H4 (cell line): ENCODE measurements at places on chromosomes 13 and 19. TPM values are rescaled to one million over a fixed set of nuclear protein-coding genes. Genes with fewer than 3 reads are reported as not detected.

GRCh38 chr13:36885901-36886300 lies 34.1 kb downstream of the SMAD9 start:
- DNase-seq: no peak

GRCh38 chr19:45852145-45852750 lies 10.7 kb downstream of the SYMPK start:
- no peak for DNase-seq

- DNase-seq: no peak
These were observed 10.3 kb downstream of the ZNF787 start for GRCh38 chr19:56110515-56111448.

- DNase-seq: peak; percentile 84
These were observed 22.5 kb upstream of the NFIC start for GRCh38 chr19:3343619-3344502.

DNA sequence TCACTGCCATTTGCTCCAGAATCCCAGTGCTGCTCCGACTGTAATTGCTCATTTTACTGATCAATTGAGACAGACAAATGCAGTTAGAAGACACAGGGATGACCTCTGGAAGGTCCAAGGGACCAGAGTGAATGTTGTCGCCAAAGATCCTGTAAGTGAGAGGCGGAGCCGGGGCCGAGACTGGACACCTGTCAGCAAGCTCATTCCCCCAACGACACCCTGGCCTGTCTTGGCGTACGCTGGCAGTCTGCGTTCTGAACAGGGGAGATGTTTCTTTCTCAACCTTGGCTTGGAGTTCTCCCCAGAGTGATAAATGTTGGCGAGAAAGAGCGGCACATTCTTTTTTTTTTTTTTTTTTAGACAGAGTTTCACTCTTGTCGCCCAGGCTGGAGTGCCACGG lies 24.2 kb downstream of the GADD45B start:
- DNase-seq: no peak

DNA sequence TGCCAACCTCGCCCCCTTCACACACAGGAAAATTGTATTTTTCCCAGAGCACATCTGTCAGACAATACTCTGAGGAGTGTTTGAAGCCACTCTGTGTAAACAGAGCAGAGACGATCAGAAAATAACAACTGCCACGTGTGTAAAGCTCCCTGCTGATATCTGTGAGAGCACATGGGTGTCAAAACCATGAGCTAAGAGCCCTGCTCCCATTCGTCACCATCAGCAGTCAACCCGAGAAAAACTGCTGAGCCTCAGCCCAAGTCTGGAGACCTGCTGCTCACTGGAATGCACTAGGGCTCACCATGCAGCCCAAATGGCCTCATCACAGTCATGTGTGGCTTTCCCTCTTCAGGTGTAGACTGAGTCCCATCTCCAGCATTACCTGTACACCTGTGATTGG lies 304.1 kb downstream of the FGF14 start:
- DNase-seq: no peak

- no peak for DNase-seq
These were observed 3.6 kb downstream of the LRRC25 start for GRCh38 chr19:18393836-18394235.

GRCh38 chr19:782878-783668 lies 14.2 kb upstream of the PTBP1 start:
- peak; percentile 51 for DNase-seq

DNA sequence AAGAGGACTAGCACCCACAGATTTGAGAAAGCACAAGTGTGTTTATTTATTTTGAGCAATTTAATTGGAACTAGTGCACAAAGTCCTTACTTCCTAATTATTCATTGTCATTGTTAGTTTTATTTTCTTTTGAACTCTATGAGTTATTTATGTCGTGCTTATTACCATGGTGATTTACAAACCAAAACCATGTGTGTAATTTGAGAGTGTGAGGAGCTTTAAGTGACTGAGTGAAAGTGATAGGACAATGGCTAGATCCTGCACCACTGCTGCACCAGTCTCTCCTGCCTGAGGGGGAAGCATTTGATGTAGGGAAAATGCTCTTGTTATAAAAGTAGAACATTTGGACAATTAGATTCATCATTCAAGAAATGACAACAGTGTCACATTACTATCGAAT lies 172.3 kb upstream of the KLF12 start:
- peak; percentile 22 for DNase-seq

DNA sequence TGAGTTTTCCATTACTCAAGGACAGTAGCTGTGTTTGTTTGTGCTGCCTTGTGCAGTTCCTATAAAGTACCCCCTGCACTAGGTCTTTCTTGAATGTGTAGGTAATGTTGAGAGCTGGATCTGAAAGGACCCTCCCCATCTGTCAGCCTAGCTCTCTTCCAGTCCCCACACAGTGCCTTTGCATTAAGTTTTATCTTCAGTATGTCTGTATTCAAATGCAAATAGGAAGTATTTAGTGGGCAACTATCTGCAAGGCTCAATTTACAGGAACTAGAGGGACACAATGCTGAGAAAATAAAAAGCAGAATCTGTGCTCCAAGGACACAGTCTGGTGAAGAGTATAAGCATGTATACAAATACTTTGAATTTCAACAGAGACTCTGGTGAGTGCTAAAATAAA lies 558.5 kb downstream of the RFC3 start:
- no peak for DNase-seq

GRCh38 chr19:28971049-28971448 lies 241.9 kb downstream of the UQCRFS1 start:
- DNase-seq: no peak

DNA sequence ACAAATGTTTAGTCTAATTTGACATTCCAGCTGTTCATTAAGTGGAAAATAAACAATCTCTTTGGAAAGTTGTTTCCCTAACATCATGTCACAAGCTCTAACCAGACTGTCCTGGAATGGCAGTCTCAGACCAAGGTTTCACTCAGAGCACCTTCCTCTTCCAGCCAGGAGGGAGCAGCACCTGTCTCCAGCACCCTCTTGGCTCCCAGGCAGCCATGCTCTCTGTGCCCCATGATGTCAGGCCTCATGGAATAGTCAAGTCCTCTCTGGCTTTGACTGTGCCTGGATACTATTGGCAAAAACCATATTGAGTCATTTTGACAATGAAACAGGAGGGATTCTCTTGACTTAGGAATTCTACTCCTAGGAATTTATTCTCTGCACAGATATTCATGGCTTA lies 171.4 kb downstream of the OXGR1 start:
- DNase-seq: peak; percentile 64

- DNase-seq: no peak
These were observed 674.1 kb downstream of the SLITRK5 start for GRCh38 chr13:88345171-88345847.

GRCh38 chr13:73235385-73235784 lies 176.6 kb downstream of the KLF5 start:
- DNase-seq: peak; percentile 54

DNA sequence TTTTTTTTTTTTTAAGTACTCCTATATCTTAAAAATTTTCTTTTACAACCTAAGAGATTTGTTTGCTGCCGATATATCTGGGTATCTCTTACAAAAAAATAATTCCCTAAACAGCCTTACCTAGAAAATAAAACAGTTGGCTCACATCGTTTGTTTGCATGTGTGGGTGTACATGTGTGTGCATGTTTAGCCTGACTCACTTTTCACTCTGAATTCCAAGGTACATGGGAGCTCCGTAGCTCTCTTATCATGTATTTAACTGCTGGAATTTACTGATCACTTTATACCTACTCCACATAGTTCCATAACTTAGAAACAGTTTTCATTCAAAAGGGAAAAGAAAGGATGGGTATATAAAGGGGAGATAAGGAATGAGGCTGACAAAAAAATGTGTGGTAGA lies 616.5 kb downstream of the GPC6 start:
- no peak for DNase-seq

DNA sequence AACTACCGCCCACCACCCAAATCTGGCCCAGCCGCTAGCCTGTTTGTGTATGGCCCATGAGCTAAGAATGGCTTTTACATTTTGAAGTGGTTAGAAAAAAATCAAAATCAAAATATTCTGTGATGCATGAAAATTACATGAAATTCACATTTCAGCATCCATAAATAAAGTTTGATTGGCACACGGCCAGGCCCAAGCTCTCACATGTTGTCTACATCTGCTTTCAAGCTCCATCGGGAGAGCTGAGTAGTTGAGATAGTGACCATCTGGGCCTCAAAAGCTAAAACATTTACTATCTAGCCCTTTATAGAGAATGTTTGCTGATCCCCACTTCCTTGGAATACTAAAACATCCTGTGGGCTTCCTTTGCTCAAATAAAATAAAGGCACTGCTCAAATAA lies 14.5 kb downstream of the RFX2 start:
- DNase-seq: no peak

DNA sequence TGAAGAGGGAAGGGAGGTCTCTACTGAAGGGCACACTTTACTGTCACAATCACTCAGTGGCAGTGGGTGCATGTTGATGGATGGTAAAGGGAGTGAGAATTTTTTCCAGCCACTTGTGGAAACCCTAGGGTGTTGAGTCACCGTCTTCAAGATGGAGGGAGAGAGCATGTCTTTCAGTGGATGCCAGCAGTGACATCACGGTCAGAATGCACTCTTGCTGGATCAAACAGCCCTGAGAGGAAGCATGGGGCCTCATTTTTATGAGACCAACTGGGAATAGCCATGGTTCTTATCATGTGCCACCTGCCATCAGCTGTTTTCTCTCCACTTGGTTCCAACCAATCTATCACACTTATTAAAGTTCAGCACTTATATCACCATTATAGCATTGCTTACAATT lies 182.5 kb downstream of the KCNRG start:
- no peak for DNase-seq

GRCh38 chr19:3698974-3699740 lies 1.1 kb downstream of the PIP5K1C start:
- no peak for DNase-seq

- DNase-seq: no peak
These were observed 19.6 kb downstream of the ERICH6B start for GRCh38 chr13:45595965-45596364.

DNA sequence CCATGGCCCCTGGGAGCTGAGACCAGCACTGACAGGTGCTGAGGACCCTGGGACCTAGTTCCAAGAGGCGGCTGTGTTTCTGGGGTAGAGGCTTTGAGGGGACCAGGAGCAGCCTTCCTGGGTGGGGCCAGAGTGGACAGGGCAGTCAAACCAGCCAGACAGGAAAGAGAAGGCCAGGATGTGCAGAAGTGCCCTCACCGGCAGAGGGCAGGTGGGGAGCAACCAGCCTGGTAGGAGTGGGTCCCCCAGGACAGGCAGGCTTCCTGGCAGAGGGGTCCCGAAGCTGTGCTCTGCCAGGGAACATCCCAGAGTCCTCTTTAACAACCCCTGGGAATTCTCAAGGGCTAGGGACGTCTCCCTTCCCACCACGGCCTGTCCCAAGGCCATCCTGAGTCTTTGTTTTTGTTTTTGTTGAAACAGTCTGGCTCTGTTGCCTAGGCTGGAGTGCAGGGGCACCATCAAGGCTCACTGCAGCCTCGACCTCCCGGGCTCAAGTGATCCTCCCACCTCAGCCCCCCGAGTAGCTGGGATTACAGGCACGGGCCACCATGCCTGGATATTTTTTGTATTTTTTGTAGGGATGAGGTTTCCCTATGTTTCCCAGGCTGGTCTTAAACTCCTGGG lies 3.0 kb upstream of the HIPK4 start:
- DNase-seq: no peak

GRCh38 chr13:76293346-76293745 lies 592.9 kb downstream of the KCTD12 start:
- DNase-seq: no peak

GRCh38 chr13:52712385-52712784 lies 27.2 kb downstream of the CNMD start:
- DNase-seq: no peak

DNA sequence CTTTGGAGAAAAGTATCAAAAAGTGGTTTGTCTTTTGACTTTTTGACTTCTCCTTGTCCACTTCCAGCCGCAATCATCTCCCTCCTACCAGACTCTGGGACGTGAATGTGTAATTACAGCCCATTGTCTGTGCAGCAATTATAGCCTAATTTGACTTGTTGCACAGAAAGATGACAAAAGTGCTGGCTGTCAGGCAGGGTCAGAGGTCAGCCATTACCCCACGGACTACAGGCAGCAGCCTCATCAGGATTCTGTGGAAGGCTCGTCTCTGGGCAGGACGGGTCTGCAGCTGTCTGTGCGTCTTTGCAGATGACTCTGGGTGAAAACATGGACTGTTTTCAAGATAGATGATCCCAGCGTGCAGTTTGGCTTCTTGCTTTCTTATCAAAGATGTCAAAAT lies 102.2 kb upstream of the EDNRB start:
- no peak for DNase-seq

DNA sequence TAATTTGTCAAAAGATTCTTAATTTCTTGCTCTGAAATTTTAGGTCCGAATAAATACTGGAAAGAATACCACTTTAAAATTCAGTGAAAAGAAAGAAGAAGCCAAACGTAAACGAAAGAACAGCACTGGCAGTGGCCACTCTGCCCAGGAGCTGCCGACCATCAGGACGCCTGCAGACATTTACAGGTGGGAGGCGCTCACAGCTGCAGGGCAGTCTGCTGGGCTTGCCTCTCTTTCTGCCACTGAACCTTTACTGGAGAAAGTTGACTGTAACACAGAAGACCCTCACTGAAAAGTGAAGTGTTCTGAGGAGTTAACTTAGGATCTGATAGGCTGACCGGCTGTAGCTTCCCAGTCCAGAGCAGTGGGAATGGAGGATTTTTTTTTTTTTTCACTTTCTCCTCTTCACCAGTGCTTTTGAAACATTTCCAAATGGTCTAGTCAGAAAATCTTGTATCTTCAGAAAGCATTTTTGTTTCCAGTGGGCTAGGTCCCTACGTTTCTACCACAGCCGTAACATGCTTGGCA lies 69.1 kb downstream of the URI1 start:
- no peak for DNase-seq

GRCh38 chr19:32317086-32317485 lies 28.3 kb upstream of the ZNF507 start:
- no peak for DNase-seq

DNA sequence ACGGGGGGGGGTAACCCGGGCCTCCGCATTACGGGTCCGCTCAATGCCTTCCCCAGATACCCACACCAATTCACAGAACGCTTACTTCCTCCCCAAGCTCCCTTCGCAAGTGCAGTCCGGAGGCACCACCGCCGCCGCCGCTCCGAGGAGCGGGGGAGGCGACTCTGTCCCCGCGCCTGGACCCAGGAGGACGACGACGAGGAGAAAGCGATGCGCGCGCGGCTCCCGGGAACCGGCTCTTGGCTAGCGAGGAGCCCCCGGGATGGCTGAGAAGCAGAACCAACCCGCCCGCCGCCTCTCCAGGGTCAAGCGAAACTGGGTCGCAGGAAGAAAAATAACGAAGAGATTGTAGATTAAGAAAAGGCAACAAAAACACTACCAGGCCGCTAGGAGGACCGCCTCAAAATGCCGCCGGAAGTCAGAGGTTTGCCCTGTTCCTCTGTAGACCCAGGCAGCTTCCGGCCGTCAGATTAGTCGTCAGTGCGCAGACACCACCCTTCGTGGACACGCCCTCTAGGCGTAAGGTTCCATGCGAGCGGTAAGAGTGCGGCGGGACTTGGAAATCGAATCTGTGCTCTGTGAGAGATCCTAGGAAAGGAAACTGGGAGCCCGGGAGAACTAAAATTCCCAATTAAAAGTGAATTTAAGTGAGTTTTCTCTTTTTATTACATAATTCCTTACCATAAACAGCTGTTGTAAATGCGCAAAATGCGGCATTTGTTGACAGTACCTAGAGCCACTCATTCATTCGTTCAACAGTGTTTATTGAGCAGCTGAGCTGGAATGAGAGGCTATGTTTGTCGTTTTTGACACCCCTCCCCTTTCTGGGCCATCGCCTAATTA lies at the start of gene ZC3H13:
Gene ZC3H13 (minus strand): TSS at position 428 of the 843 bp plus-strand sequence. CDS start 7,239 bp downstream, outside the sequence.
- peak; percentile 94 for DNase-seq

ZNF285 gene
- total RNA-seq: 0.31 and 0.87 TPM in 2 replicates

SCEL gene
- total RNA-seq: not detected in 2 replicates

VSTM2B gene
- total RNA-seq: 8.7 and 14.0 TPM in 2 replicates

ZNF610 gene
- total RNA-seq: 1.1 and 2.2 TPM in 2 replicates

C1QTNF9B gene
- total RNA-seq: not detected in 2 replicates

LRRC25 gene
- 0.06 and 0.35 TPM in 2 replicates for total RNA-seq

SPRED3 gene
- total RNA-seq: 0.10 and 1.4 TPM in 2 replicates

CLIP3 gene
- total RNA-seq: 1.9 and 3.8 TPM in 2 replicates
